ENCODE measurements at places on chromosomes 4 and X.

- DNase-seq: no peak
These were observed 320.1 kb downstream of the BCOR start for GRCh38 chrX:39777623-39778025.

- DNase-seq: no peak
These were observed 65.5 kb downstream of the MAML3 start for GRCh38 chr4:140088323-140088967.

DNA sequence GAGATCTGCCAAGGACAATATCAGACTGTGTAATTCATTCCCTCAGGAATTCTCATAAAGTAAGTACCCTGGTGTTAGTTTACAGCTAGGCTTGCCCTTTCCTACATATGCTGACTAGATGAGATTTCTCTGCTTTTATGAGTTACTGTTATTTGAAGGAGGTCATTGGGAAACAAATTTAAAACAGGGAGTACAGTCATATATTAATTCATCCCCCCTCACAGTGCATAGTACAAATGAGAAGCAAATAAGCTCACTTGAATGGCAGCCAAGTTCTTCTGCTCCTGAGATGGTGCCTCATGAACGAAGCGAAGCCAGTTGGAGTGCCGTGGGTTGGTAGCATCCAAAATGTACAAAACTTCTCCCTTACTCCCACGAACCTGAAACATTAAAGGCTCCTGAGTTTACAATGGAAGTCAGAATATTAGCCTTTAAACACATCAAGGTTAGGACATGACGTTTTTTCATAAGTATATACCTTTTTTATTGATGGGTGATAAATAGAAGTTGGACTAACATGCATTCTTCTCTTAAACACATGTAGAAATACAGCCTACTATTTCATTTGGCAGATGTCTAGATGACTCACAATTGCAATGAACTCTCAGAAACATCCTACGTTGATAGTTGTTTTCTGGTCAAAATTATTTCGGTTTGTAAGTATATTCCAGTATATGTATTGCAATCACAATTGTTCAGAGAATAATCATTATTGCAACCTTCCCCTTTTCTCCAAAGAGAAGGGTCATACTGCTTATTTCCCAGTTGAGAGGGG, 69.2 kb downstream of the PRDM5 start:
- no peak for DNase-seq

GRCh38 chrX:117957128-117957527, 159.5 kb downstream of the KLHL13 start:
- no peak for DNase-seq

DNA sequence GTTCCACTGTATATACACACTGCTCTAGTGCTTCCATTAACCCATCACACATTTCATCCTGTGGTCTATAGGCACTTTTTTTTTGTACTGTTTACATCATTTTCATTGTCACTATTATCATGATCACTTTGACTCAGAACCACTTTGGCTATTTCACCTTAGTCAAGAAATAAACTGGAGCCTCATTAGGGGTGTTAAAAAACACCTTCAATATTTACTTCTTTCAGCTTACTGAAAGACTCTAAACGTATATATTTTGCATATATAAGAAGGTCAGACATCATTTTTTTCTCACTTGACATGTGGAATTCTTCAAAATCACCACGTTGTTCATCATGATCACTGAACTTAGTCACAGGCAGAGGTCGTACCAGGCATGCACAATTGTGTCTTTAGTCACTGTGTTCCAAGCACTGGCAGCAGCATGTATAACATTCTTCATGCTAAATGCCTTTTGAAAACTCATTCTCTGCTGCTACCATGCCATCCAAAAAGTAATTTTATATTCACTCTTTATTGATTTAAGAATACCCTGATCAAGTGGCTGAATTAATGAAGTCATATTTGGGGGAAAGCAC, 229.2 kb upstream of the ARSJ start:
- DNase-seq: no peak

DNA sequence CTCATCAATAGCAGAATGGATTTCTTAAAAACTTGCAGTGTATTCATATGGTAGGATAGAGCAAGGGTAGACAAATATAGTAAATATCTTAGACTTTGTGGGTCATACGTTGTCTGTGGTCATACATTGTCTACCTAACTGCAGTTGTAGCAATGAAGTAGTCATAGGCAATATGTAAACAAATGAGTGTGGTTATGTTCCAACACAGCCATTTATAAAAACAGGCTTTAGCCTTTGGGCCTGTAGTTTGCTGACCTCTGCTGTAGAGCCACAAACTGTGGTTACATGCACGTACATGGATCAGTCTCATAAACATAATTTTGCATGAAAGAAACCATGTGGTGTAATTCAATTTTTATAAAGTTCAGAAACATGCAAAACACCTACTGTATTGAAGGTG, 98.9 kb downstream of the LARP1B start:
- no peak for DNase-seq

- no peak for DNase-seq
These were observed 725 bp downstream of the SMC1A start for GRCh38 chrX:53421772-53422085.

- no peak for DNase-seq
These were observed 508.5 kb upstream of the FAT1 start for GRCh38 chr4:187232196-187232595.

- no peak for DNase-seq
These were observed 315.8 kb downstream of the STIM2 start for GRCh38 chr4:27176400-27176799.

- no peak for DNase-seq
These were observed 230.2 kb downstream of the CLCN4 start for GRCh38 chrX:10387011-10387410.

DNA sequence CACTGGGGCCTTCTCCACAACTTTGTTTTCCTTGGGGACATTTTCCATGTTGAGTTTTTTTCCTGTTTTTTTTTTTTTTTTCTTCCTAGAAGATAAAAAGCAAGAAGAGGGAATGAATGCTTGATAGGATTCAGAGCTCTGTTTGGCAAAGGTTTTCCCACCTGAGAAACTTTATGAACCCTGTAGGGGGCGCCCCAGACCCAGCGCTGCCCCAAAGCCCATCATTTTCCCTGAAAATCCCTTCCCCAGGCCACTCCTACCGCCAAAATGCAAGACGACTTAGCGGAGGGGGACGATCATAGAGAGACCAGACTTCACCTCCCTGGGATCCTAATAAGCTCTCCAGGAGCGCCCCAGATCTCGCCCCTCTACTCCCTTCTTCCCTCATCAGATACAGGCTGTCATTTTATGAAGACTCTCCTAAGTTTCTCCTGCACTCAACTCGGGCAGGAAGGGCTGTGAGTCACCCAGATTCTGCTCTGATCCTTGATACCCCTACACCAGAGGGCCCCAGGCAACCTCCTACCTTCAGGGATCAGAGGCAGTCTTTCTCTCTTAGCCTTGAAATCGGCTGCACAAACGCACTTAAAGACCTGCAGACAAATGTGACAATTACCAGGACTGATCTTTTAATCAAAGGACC, 1.4 kb downstream of the BEX5 start:
- peak; percentile 1 for DNase-seq

GRCh38 chrX:85391185-85391877, 11.9 kb upstream of the POF1B start:
- no peak for DNase-seq

- DNase-seq: no peak
These were observed 36.2 kb downstream of the CT47B1 start for GRCh38 chrX:120839491-120839890.

- no peak for DNase-seq
These were observed 155.9 kb downstream of the SHOX start for GRCh38 chrX:786441-786881.

- DNase-seq: no peak
These were observed 595 bp downstream of the MBNL3 start for GRCh38 chrX:132488180-132488705.

GRCh38 chrX:142998447-142999198, 27.1 kb upstream of the SPANXN4 start:
- no peak for DNase-seq

GRCh38 chr4:64306255-64306565, 103.0 kb downstream of the TECRL start:
- DNase-seq: no peak

DNA sequence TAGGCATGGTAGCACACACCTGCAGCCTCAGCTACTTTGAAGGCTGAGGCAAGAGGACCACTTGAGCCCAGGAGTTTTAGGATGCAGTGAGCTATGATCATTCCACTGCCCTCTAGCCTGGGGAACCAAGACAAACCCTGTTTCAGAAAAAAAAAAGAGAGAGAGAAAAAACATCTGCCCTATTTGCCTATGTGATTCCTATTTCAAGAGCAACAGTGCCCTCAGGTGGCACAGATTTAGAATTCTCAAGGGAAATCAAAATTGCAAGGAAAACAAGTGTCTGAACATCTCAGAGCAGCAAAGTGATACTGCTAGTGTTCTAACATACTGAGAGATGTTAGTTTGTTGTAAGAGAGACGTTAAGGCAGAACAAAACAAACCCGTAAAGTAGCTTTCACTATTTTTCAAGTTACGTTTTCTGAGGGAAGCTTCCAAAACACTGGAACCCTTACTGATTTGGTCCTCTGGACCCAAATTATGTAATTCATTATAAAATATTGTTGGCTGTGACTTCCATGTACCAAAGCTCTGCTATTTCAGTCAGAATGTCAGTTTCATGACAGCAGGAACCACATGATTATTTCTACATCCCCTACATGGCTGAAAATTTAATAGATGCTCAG, 7.9 kb downstream of the BDH2 start:
- DNase-seq: peak; percentile 49

- no peak for DNase-seq
These were observed 136.4 kb downstream of the HHIP start for GRCh38 chr4:144782345-144782744.

DNA sequence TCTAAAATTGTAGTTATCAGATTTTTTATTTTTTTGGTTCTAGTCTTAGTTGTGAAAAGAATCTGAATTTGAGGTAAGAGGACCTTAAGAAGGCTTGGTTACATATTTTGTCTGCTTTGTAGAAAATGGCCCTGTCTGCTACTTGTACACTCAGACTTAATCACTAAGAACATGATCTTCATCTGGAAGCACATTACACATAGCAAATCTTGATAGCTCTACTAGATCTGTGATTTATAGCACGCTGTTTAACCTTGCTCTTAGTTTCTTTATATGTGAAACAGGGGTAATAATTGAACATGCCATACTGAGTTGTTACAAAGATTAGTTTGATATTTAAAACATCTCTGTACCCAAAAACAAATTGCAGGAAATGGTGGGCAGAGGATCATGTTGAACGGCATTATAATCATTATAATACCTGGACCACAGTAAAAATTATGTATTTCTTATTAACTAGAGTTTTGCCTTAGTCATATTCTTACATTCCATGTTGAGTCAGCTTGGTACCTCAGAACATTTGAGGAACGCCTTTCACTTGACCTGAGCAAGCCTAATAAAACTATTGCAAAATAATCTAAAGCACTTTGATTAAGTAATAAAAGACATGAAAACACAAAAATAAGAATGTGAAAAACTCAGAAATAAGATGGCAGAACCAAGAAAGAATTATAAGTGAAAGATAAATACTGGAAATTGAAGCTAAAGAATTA, 738.0 kb upstream of the AADAT start:
- no peak for DNase-seq

- DNase-seq: no peak
These were observed 195.7 kb upstream of the GK2 start for GRCh38 chr4:79603681-79604080.

DNA sequence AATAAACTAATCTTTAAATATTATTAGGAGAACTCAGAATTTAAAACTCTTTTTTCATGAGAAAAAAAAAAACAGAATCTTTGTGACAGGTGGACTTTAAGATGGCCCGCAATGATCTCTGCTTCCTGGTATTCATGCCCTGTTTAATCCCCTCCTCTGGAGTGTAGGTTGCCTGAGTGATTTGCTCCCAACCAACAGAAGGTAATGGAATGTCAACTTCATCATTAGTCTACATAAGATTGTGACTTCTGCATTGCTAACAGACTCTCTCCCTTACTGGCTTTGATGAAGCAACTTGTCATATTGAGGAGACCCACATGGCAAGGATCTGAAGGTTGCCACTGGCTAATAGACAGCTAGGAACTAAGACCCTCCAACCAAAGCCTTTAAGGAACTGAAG, 88.8 kb downstream of the CORIN start:
- no peak for DNase-seq

DNA sequence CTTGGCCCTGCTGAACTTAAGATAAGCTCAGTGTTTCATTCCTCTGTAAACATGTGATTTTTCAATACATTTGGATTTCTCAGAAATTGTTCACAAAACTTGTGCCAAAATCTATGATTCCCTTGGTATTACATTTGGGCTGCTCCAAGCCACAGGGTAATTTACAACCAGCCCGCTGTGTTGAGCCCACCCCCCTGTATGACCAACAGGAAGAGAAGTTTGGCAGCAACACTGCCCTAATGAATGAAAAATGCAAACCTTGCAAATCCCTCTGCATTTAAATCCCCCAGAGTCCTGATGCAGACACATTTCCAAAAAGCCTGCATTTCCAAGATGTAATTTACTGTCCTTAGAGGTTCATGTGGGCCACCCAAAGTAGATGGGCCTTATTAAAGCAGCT, 34.1 kb upstream of the GAB1 start:
- DNase-seq: no peak

DNA sequence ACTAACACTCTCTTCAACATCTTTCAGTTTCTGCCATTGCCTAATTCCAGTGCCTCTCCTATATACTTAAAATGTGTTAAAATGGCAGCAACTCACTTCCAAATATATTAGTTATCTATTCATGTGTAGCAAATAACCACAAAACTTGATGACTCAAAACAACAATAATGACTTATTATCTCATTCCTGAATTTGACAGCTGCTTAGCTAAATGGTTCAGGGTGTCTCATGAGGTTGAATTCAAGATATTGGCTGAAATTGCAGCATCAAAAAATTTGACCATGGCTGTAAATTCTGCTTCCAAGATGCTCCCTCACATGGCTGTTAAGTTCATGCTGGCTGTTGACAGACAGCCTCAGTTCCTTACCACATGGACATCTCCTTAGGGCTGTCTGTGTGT, 25.3 kb downstream of the PITX2 start:
- DNase-seq: no peak

GRCh38 chr4:125787707-125788106, 473.0 kb downstream of the FAT4 start:
- no peak for DNase-seq

DNA sequence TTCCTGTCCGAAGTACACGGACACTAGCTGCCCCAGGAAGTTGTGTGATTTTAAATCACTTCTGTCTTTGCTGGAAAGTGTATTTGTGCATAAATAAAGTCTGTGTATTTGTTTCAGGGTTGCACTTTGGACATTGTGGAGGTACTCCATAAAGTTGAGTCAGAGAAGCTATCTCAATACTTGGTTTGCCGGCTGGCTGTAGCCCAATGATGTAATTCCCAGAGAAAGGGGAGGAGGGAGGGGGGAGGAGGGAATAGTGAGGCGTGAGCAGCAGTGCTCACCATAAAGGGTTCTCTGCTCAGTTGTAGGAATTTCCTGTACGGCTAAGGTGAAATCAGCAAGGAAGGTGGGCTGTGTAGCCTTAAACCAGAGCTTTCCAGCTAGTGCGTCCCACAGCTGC, 7.5 kb downstream of the APEX2 start:
- DNase-seq: no peak

GRCh38 chr4:26719954-26720552, 136.2 kb downstream of the TBC1D19 start:
- DNase-seq: no peak

- DNase-seq: no peak
These were observed 79.9 kb downstream of the SLC9A6 start for GRCh38 chrX:136065044-136065671.

GRCh38 chr4:133320576-133321170, 171.6 kb downstream of the PCDH10 start:
- no peak for DNase-seq
